Amygdala (tissue), 56 donors: ENCODE measurements at places on chromosomes 1 and 21.

DNA sequence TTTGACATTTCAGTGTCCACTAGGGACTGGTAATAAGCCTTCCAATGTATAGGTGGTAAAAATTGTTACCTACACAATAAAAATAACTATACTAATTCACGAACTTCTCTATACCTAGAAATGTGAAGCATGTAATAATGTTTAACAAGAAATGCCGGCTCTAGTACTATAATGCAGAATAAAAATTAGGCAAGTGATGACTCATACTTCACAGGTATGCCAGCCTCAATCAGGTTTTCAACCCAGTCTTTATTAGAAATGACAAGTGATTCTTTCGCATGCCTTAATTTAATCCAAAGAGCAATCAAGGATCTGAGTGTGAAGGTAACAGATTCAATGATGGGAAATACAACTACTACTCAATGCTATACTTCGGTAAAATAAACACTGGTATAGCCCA lies 134.9 kb downstream of the RERE start:
- no peak for DNase-seq

DNA sequence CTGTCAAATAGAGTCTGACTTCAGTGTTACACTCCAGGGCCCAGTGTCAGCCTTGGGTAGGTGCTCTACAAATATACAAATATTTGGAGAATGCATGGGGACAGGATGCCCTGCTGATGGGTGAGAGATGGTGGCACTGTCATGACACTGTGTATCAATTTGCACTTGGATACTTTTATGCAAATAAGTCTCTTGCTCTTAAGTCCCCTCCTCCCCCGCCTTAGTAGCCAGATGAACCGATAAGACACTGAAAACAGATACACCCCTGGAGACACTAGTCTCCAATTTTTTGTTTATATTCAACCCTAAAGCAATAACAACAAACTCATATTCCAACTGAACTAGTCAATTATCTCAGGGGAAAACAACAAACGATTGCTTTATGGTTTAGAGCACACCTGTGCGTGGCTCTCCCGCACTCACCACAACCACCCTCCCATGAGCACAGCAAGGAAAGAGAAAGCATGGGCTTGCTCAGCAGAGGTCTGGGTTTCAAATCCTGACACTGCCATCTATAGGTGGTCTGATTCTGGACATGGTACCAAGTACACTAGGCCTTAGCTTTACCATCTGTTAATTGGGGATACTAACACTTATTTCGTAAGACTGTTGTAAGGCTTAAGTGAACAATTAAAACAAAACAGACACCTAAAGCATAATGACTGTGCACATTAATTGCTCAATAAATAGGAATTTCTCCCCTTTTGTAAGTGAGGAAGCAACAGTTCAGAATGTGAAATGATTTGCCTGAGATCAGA lies 50.3 kb downstream of the HIVEP3 start:
- DNase-seq: no peak

DNA sequence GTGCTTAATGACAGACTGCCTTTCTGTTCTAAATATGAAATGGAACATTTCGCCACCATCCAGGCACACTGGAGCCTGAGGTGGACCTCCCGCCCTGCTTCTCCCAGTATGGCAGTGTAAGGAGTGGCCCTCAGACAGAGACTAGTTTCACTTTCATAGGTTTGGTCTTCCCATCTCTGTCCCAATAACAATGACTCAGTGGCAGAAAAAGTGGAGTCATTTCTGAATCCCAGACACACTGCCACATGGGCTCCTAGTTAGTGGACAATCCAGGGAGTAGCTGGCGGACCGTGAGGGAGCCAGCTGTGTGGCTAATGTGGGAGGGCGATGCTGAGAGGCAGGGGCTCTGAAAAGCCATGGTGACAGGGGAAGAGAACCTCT lies 95.6 kb upstream of the TSPAN2 start:
- DNase-seq: no peak

DNA sequence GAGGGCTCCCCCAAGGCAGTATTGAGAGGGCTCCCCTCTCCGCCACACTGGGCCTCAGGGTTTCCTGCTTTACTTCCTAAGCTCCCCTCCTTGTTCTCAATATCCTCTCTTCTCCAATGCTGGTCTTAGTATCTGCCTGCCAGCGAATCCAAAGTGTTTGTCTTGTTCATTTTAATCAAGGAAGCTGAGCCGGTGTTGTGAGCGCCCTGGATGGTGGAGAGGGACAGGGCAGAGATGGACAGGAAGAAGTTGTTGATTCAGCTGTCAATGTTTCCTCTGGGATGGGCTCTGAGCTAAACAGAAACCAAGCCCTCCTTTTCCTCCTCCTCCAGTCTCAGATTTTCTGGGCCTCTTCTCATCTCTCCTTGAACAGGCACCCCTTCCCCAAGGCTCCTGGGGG lies 5.4 kb downstream of the OLFML3 start:
- no peak for DNase-seq

DNA sequence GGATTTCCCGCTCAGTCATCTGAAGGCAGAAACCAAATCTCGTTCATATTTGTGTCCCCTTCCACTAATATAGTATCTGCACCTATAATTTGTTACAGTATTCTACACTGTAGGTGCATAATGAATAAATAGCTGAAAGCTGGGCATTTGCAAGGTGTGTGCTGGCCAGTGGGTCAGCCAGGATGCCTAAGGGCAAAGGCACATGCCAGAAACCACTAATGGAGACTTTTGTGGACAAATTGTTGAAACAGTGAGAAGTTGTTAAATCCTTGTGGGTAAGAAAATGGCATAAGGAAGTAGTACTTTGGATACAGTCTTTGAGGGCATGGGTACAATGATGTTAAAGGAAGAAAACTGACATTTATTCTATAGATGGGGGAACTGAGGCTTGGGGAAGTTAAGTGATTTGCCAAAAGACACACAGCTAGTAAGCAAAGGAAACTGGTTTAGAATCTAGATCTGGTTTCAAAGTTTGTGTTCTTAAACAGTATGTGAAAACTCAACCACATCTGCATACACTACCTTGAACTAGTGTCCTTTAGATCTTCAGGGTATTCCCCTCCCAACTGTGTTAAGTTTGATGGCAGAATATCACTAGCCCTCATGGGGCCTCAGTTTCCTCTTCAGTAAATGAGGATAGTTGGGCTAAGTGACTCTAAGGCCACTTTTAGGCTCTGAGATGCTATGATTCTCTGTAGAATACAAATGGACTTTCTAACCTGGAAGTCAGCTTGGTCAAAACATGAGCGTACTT lies 26.5 kb upstream of the LRRC8C start:
- DNase-seq: no peak

GRCh38 chr1:66729523-66729922 lies 22.7 kb upstream of the DYNLT5 start:
- DNase-seq: no peak

DNA sequence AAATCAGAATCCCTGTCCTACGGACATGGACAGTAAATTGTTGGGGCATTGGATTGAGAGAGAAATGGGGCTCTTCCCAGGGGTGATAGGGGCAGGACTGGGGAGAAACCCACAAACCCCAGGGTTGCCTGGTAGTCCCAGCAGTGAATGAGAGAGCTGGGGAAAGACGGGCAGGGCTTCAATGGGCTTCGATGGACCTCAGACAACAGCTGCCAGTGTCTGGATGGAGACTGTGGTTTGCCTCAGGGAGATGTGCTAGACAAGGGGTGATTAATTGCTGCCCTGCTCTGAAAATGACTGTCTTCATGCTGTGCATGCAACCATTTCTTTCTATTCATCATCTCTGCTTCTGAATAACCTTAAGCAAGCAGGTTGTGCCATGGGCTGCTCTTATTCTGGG lies 7.4 kb downstream of the GPR25 start:
- no peak for DNase-seq

GRCh38 chr1:94679332-94680038 lies 137.9 kb upstream of the F3 start:
- no peak for DNase-seq

DNA sequence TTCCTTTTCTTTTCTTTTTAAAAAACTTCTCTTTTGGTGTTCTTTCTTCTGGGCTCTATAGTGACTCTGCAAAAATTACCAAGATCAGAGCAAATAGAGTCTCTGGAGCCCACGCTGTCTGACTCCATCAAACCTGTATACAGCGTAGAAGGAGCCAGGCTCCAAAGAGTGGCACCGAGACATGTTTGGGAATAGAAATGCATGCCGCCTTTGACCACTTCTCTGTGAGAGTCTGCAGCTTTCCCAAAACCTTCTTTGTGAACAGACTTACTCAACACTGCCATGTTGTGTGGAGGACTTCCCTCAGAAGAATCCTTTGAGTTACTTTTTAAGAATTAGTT lies 55.3 kb downstream of the GORAB start:
- DNase-seq: no peak

DNA sequence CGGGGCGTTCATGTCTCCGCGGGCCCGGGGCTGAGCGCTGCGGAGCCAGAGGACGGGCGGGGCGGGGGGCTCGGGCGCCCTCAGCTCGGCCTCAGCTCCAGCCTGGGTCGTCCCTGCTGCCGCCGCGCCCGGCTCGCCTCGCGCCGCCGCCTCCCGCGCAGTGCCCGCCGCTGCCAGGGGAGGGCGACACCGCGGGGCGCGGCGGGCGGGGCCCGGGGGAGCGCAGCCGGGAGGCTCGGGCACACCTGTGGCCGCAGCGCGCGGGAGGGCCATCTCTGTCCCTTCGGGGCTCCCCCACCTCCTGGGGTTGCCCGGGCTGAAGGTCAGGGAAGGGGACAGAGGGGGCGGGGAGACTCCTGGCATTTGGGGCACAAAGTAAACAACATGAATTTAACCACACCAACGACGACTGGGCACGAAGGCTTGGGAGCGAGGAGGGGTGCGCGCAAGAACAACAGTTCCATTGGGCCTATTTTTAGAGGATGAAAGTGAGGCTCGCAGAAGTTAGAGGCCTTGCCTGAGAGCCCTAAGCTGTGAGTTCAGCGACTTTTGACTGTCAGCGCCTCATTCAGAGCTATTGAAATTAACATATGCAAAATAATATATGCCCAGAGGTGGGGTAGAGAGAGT lies at the start of gene FAM131C:
Gene FAM131C (minus strand): TSS at position 162 of the 630 bp plus-strand sequence. CDS start 209 bp downstream, outside the sequence.
- no peak for DNase-seq

DNA sequence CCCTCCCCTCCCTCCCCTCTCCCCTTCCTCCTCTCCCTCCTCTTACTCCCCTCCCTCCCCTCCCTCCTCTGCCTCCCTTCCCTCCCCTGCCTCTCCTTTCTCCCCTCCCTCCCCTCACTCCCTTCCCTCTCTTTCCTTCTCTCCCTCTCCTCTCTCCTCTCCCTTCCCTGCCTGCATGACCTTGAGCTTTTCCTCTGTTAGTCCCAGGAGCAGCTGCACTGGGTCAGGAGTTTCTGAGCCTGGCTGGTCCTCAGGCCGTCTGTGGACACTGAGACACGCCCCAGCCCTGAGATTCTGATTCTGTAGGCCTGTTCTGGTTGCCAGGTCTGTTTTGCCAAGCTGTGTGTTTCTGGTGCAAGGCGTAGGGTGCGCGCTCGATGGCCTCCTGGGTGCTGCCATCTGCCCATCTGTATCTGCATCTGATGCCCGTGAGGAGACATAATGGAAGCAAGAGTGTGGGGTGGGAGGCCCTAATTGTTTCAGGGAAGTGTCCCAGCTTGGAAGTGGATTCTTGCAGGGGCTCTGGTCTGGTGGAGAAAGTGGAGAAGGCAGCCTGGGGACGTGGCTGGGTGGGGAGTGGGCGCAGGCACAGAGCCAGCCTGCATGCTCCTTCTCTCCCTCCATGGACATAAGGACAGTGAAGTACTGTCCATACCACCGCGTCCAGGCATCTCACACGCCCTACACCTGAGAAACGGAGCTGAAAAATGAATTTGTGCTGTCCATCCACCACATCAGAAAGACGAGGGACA lies 97.2 kb downstream of the WDR4 start:
- no peak for DNase-seq
